ENCODE measurements at places on chromosomes 7 and 10. TPM values are rescaled to one million over a fixed set of nuclear protein-coding genes. Genes with fewer than 3 reads are reported as not detected.

- DNase-seq: no peak
- no peak overlapping the region for H3K27ac ChIP-seq
- no peak overlapping the region for H3K4me3 ChIP-seq
- peaks cover 1% of the 10 kb centered on the region for H3K27me3 ChIP-seq
- no peaks in the 10 kb centered on the region for H3K36me3 ChIP-seq
Measured at GRCh38 chr10:127878475-127879055, 14.2 kb downstream of the CLRN3 start.

GRCh38 chr7:112770051-112770450, 20.1 kb downstream of the TMEM168 start:
- no peak for DNase-seq
- H3K27me3 ChIP-seq: no peaks in the 10 kb centered on the region
- no peak overlapping the region for H3K27ac ChIP-seq
- H3K4me3 ChIP-seq: no peak overlapping the region

- no peak overlapping the region for H3K4me3 ChIP-seq
- DNase-seq: no peak
- H3K36me3 ChIP-seq: no peaks in the 10 kb centered on the region
Measured at GRCh38 chr10:52703898-52704297, 68.7 kb downstream of the MBL2 start.

- H3K4me1 ChIP-seq: peaks cover 13% of the 10 kb centered on the region
- H3K27me3 ChIP-seq: peaks cover 57% of the 10 kb centered on the region
- no peak overlapping the region for H3K27ac ChIP-seq
- no peaks in the 10 kb centered on the region for H3K36me3 ChIP-seq
Measured at GRCh38 chr7:128135159-128135514, 103.9 kb upstream of the LRRC4 start.

- H3K27me3 ChIP-seq: no peaks in the 10 kb centered on the region
- no peaks in the 10 kb centered on the region for H3K4me1 ChIP-seq
- H3K27ac ChIP-seq: no peak overlapping the region
- DNase-seq: no peak
- H3K36me3 ChIP-seq: no peaks in the 10 kb centered on the region
- H3K4me3 ChIP-seq: no peak overlapping the region
Measured at GRCh38 chr10:126234630-126235029, 153.6 kb downstream of the ADAM12 start.

GRCh38 chr10:33192190-33192589, 142.3 kb downstream of the NRP1 start:
- no peak for DNase-seq
- H3K27ac ChIP-seq: no peak overlapping the region

DNA sequence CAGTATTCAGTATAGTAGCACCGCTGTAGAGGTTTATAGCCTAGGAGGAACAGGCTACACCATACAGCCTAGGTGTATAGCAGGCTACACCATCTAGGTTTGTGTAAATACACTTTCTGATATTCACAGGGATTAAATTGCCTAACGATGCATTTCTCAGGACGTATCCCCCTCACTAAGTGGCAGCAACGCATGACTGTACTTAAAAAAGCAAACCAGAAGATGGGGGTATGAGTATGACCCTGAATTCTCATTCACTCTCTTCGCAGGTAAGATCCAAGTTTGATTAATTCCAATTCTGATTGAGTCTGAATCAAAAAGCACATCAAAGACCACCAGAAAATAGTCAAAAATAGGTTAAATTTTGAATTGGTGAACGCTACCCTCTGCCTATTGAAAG, 972 bp downstream of the ORC5 start:
- H3K4me3 ChIP-seq: peak overlapping the region; percentile 95
- peaks cover 26% of the 10 kb centered on the region for H3K36me3 ChIP-seq
- H3K27me3 ChIP-seq: peaks cover 9% of the 10 kb centered on the region
- DNase-seq: no peak

DNA sequence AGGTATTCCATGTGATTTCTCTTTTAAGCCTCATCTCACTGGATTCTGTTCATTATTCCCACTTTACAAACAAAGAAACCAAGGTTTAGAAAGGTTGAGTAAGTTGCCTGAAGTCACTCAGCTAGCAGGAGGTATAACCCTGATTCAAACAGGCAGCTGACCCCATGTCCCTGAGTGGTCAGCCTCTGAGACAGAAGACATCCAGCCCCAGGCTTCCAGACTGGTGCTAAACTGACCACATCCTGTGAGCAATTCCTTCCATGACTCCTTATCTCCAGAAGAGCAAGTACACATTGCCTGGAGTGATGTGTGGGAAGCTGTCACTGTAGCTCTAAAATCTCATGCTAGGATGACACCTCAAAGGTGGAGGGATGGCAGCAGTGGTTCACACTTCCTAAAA, 3.7 kb downstream of the PLPP4 start:
- no peak overlapping the region for H3K4me3 ChIP-seq
- no peaks in the 10 kb centered on the region for H3K36me3 ChIP-seq
- peaks cover 23% of the 10 kb centered on the region for H3K27me3 ChIP-seq
- H3K27ac ChIP-seq: no peak overlapping the region
- H3K4me1 ChIP-seq: peaks cover 2% of the 10 kb centered on the region

PDE1C gene
- not detected for total RNA-seq

AMZ1 gene
- 0.88 TPM for total RNA-seq

All from activated CD4-positive, alpha-beta memory T cell treated with anti-CD3 and anti-CD28 coated beads, Interleukin-2, amount 10 ng/mL, durations not matched to agents 7 days and 5 days (primary cell).